ENCODE measurements at places on chromosomes 5 and 9. TPM values are rescaled to one million over a fixed set of nuclear protein-coding genes. Genes with fewer than 3 reads are reported as not detected.

The PLAA gene
- 34.4 TPM for total RNA-seq

The PDGFRB gene
- 100 TPM for total RNA-seq

DNA sequence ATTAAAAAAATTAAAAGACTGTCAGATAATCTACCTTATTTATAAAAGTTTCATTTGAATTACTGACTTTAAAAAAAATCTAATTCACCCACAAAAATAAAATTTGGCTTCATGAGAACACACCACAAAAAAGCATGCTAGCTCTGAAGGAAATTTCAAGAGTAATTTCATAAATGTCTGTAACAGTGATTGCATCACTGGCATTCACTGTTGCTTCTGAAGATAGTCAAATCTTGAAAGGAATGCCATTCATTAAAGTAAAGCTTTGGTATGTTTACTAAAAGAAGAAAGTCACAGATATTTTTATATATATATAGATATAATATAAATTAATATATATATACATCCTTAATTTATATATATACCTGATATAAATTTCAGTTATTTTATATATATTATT, 43.4 kb downstream of the NADK2 start:
- H3K4me1 ChIP-seq = peaks cover 16% of the 10 kb centered on the region
- H3K4me3 ChIP-seq = no peak overlapping the region
- H3K36me3 ChIP-seq = peaks cover 33% of the 10 kb centered on the region
- DNase-seq = no peak
- H3K27ac ChIP-seq = no peak overlapping the region
- H3K27me3 ChIP-seq = no peaks in the 10 kb centered on the region

GRCh38 chr9:134099123-134099761, 31.4 kb upstream of the BRD3 start:
- no peak overlapping the region for H3K27ac ChIP-seq
- DNase-seq = no peak
- H3K4me3 ChIP-seq = no peak overlapping the region
- H3K4me1 ChIP-seq = no peaks in the 10 kb centered on the region

GRCh38 chr9:35835216-35835632, 6.2 kb downstream of the TMEM8B start:
- H3K4me1 ChIP-seq = peaks cover 30% of the 10 kb centered on the region
- H3K27ac ChIP-seq = no peak overlapping the region
- H3K4me3 ChIP-seq = no peak overlapping the region
- no peak for DNase-seq
- no peaks in the 10 kb centered on the region for H3K36me3 ChIP-seq

DNA sequence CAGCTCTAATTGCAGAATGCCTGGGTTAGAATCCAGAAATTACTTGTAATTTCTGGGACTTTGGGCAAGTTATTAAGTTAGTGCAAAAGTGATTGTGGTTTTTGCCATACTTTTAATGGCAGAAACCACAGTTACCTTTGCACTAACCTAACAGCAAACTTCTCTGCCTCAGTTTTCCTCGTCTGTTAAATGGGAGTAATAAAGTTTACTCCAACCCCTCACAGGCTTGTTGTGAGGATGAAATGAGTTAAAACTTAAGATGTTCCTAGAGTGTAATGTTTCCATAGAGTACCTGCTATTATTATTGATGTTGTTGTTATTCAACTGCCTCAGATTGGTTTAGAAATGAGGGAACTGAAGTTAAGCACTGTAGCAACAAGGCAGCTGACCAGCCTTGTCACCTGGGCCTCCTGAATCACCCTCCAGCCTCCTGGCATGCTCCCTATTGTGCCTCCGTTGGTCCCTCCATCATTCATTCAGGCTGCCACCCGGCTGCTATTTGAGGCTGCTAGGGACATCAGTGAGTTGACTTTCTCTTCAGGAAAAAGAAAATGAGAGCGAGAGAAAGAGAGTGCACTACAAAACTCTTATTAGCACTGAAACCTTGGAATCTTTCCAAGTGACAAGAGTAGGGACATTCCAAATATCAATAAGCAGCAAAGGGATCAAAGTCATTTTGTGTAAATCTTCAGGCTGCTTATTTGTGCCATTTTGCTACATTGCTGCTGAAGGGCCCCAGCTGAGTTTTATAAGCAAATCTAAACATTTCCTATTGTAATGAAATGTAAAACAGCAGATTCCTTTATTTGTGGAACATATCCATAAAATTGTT, 66.5 kb upstream of the TTC23L start:
- H3K27me3 ChIP-seq = no peaks in the 10 kb centered on the region
- H3K36me3 ChIP-seq = peaks cover 32% of the 10 kb centered on the region
- H3K27ac ChIP-seq = peak overlapping the region; percentile 57
- DNase-seq = no peak
- peaks cover 4% of the 10 kb centered on the region for H3K4me1 ChIP-seq

The CCNI2 gene
- 1.5 TPM for total RNA-seq

GRCh38 chr9:137070201-137070905, at the start of gene SAPCD2:
SAPCD2 (minus strand) TSS chr9:137070557; CDS start chr9:137070460, 97 bp downstream.
- peaks cover 13% of the 10 kb centered on the region for H3K4me1 ChIP-seq
- peak within 1 kb of the TSS; percentile 63 for H3K4me3 ChIP-seq
- peaks cover 27% of the 10 kb centered on the region for H3K27me3 ChIP-seq
- H3K27ac ChIP-seq = no peak within 1 kb of the TSS

The SPATA31E1 gene
- total RNA-seq = 0.09 TPM

The FCHO2 gene
- total RNA-seq = 30.5 TPM

The NFIB gene
- total RNA-seq = 213 TPM

The CKMT2 gene
- total RNA-seq = 2.3 TPM

DNA sequence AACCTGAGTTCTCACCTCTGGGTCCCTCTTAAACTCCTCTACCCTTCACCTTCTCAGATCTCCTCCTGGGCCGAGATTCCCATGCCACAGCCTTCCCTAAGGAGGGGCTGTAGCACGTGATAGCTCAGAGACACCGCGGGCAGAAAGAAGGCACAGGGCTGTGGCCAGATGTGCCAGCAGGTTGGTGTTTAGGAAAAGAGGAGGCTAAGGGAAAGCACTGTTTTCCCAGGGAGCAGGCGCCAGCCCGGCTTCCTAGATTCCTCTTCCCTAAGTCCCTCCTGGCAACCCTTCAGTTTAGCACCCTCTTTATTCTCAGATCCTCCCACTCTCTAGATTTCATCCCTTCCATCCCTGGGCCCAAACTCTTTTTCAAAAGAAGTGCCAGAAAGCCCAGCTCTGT, 59.4 kb upstream of the CCNG1 start:
- no peak overlapping the region for H3K4me3 ChIP-seq
- H3K27me3 ChIP-seq = no peaks in the 10 kb centered on the region
- no peak overlapping the region for H3K27ac ChIP-seq
- peaks cover 12% of the 10 kb centered on the region for H3K4me1 ChIP-seq
- no peaks in the 10 kb centered on the region for H3K36me3 ChIP-seq
- DNase-seq = no peak

DNA sequence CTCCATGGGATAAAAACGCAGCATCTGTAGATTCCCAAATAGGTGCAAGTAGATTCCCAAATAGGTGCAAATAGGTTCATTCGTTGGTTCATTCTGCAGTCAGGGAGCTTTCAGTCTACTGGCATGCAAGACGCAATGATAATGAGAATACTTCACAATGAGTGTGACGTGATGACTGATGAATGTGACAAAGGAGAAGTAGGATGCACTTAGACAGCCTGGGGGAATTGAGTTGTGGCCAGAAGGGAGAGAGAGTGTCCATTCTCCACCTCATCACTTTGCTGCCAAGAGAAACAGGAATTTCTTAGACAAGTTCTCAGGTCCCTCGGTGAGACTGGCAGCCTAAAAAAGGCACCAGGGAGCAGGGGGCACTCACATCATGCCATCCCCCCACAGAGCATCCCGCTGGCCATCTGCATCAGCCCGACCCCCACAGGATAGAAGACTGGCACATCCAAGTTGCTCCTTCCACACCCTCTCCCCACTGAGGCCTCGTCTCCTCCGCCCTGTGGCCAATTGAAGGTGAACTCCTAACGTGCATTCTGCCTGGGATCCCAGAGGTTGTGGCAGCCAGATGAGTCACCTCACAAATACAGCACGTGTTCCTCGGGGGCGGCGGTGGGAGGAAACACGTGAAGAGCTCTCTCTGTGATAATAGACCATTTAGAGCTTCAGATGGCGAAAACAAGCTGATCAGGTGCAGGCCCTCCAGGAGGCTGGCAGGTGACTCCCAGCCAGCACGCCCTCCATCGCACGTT, 19.9 kb upstream of the KCNIP1 start:
- H3K4me3 ChIP-seq = no peak overlapping the region
- peaks cover 38% of the 10 kb centered on the region for H3K27me3 ChIP-seq
- DNase-seq = no peak
- H3K36me3 ChIP-seq = no peaks in the 10 kb centered on the region
- peaks cover 17% of the 10 kb centered on the region for H3K4me1 ChIP-seq

DNA sequence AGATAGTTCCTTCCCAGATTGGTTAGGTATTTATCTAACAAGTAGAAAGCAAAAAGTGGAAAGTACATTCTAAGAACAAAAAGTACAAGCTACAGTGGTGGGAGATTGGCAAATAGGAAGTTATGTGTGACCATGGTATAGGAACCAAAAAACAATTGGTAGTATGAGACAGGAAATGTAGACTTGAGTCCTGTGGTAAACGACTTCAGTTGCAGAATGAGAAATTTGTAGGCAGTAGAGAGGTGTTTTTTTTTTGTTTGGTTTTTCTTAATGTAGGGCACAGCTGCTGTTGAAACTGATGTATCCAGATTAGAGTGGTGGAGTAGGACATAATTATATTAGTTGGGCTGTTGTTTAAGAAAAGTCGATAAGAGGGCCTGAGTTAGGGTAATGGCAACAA, 72.0 kb downstream of the CCNH start:
- H3K36me3 ChIP-seq = peaks cover 50% of the 10 kb centered on the region
- DNase-seq = no peak
- H3K4me1 ChIP-seq = no peaks in the 10 kb centered on the region

The SERINC5 gene
- 87.6 TPM for total RNA-seq

DNA sequence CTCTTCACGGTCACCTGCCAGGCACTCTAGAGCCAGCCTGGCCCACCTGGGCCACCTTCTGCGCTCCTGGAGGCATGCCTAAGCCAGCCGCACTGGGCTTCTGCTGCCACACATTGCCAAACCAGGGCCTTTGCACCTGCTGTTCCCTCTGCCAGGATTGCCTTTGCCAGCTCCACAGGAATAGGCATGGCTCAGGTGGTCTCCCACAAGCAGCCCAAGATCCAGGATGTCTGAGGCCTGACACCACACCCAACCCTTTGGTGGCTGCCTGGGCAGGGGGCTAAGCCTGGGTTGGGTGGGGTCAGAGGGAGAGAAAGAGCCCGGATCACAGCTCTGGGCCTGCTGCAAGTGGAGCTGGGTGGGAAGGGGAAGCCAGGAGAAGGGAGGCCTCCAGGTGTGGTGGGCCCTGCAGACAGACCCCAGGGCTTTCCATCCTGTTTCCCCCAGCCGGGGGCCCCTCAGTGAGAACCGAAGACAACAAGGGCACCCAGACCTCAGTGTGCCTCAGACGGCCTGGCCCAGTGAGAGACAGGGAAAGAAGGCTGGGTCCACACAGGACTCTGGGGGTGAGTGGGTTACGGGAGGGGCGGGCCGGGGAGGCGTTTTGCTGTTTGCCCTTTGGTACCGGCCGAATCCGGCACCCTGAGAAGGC, 672 bp upstream of the SUSD3 start:
- no peaks in the 10 kb centered on the region for H3K36me3 ChIP-seq
- H3K4me1 ChIP-seq = peaks cover 18% of the 10 kb centered on the region
- H3K27me3 ChIP-seq = peaks cover 3% of the 10 kb centered on the region
- H3K27ac ChIP-seq = peak overlapping the region; percentile 39
- H3K4me3 ChIP-seq = peak overlapping the region; percentile 54

The SLC6A18 gene
- not detected for total RNA-seq

GRCh38 chr5:122515709-122516431, 203.8 kb downstream of the SNCAIP start:
- no peak overlapping the region for H3K4me3 ChIP-seq
- no peaks in the 10 kb centered on the region for H3K27me3 ChIP-seq
- H3K27ac ChIP-seq = no peak overlapping the region
- peaks cover 6% of the 10 kb centered on the region for H3K36me3 ChIP-seq
- DNase-seq = peak; percentile 58

DNA sequence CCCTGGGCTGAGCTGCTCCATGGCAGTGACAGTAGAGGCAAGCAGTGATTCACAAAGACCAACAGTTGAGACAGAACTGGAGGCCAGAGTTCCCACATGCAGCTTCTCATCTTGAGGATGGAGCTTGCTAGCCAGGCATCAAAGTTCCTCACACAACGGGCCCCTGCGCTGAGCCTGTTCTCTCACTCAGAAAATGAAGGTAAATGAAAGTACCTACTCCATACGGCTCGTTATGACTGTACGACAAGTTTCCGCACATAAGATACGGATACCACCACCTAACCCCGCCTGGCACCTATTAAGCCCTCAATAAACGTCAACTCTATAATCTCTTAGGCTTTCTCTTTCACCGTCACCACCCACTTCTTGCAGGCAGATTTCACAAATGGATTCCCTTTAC, 12.9 kb downstream of the NOL6 start:
- DNase-seq = no peak
- peaks cover 21% of the 10 kb centered on the region for H3K36me3 ChIP-seq
- no peaks in the 10 kb centered on the region for H3K27me3 ChIP-seq
- no peak overlapping the region for H3K4me3 ChIP-seq
- peaks cover 4% of the 10 kb centered on the region for H3K4me1 ChIP-seq

- no peaks in the 10 kb centered on the region for H3K4me1 ChIP-seq
- H3K36me3 ChIP-seq = no peaks in the 10 kb centered on the region
- H3K27me3 ChIP-seq = no peaks in the 10 kb centered on the region
- H3K4me3 ChIP-seq = no peak overlapping the region
Measured at GRCh38 chr9:10071579-10071978, 541.2 kb downstream of the PTPRD start.

- no peak overlapping the region for H3K4me3 ChIP-seq
- H3K27me3 ChIP-seq = no peaks in the 10 kb centered on the region
- H3K4me1 ChIP-seq = no peaks in the 10 kb centered on the region
Measured at GRCh38 chr5:115520191-115520590, 24.4 kb downstream of the FEM1C start.

GRCh38 chr5:158203261-158203660, 344.3 kb upstream of the CLINT1 start:
- no peaks in the 10 kb centered on the region for H3K36me3 ChIP-seq
- H3K27ac ChIP-seq = no peak overlapping the region
- H3K27me3 ChIP-seq = peaks cover 25% of the 10 kb centered on the region
- peaks cover 11% of the 10 kb centered on the region for H3K4me1 ChIP-seq
- no peak overlapping the region for H3K4me3 ChIP-seq

The SLC34A1 gene
- not detected for total RNA-seq

Measured in mesothelial cell of epicardium (in vitro differentiated cells).